ENCODE measurements at places on chromosomes 1 and 21.

GRCh38 chr1:59199719-59200376 lies 97.0 kb upstream of the FGGY start:
- no peak for DNase-seq

DNA sequence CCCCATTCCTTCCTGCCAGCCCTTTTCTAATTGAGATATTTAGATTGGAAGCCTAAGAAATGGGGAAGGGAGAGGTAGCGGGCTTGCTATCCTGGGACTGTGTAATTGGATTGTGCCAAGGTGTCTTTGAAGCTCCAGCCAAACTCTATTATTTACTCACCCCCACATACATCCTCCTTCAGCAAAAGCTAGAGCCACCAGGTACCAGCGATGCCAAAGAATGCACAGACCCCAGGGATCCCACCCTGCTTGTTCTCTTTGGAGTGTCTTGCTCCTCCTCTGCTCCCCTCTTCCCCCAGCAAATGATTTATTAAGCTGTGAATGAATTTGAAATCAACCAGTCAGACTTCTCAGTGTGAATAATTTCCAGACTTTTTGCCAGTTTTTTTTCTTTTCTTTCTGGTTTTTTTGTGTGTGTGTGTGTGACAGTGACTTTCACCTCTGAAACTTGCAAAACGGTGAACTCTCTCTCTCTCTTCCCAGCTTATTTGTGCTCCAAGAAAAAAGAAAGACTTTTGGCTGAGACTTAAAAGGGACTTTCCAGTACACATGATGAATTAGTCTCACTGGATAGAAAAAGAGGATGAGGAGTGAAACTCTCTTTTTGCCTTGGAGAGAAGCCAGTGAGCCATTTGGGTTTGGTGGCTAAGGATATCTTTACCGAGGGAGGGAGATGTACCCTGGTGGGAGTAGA lies 1.8 kb downstream of the VASH2 start:
- DNase-seq, result no peak

- no peak for DNase-seq
Observed at GRCh38 chr1:22380024-22380785, 71.4 kb upstream of the ZBTB40 start.

DNA sequence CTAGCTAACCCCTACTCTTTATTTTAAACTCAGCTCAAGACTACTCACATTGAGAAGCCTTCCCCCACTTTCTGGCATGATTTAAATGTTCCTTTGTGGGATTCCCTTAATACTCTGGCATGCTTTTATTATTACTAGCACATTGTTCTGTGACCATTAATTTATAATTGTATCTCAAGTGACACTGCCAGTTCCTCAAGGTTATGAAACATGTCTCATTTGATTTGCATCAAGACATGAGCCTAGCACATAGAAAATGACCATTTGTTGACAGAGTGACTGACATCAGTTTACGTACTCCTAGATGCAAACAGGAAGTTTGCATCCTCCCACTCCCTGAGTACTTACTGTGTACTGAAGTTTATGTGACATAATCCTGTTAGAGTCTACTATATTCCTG lies 15.2 kb downstream of the RGS4 start:
- DNase-seq, result no peak

DNA sequence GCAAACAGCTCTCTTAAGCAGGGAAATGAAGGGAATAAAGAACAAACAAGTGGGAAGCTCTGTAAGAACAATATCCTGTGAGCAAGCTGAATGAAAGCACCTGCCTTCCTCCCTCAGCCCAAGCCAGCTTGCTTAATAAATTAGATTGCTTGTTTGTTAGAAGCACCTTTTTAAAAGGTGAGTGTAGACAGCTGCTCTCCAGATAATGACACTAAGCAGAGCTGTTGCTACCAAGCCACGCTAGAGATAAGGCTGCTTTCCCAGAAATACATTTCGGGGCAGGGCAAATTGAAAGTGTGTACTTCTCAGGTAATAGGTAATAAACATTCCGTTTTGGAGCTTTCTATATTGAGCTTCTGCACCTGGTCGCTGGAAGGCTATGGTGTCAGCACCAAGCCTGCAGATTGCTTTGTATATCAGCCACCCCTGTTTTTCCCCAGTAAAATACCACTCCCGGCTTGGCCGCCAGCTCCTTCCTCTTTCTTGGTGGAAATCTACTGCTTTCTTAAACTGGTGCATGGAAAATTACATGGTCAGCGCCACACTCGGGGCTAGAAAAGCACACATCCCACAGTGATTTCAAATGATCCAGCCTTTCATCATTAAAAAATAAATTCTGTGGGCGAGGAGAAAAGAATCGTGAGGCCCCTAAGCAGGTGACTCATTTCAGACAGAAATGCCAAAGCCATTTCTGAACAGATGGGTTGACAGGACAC lies 151.3 kb downstream of the ETS2 start:
- DNase-seq, result no peak

Data from hippocampal formation (tissue), 2 donors.